ENCODE measurements at places on chromosomes 1 and 21. TPM values are rescaled to one million over a fixed set of nuclear protein-coding genes. Genes with fewer than 3 reads are reported as not detected.
A peak's percentile ranks its signal among the peaks of the same experiment; 100 is the strongest.

The LAD1 gene
- not detected for total RNA-seq

DNA sequence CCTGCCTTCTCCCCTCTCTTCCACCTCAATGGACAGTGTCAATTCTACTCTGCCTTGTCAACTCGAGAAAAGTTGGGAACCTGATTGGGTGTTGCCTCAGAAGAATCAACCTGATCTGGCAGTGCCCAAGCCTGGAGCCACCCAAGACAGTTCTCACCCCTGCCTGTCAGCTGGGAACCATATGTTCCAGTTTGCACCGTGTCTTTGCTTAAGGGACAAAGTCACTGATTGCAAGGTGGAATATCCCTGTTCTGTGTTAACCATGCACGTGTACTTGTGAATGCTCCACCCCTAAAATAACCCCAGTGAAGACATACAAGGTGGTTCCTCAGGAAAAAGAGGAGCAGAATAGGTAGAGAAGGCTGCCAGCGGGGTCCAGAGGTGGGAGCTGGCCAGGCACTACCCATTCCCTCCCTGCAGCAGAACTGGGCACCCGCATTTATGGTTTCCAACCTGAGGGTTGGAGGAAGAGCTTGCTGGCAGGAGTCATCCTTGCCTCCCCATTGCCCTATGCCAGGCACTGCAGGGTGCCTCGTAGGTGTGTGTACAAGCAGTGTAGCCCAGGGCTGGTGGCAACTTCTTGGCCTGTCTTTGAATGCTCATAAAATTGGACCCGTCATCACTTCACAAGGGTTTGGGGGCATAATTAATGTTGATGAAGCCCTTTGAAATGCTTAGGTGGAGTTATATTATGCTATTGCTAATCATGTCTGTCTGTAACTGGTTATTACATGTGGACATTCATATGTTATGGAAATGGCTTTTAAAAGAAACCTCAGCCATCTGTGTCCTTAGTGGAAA lies 11.3 kb downstream of the NIPAL3 start:
- peak overlapping the region; percentile 83 for H3K27ac ChIP-seq
- H3K4me3 ChIP-seq, result no peak overlapping the region
- H3K36me3 ChIP-seq, result peaks cover 11% of the 10 kb centered on the region
- no peak for DNase-seq

The NCF2 gene
- total RNA-seq, result 14.7 TPM

The DDR2 gene
- total RNA-seq, result 0.26 TPM

DNA sequence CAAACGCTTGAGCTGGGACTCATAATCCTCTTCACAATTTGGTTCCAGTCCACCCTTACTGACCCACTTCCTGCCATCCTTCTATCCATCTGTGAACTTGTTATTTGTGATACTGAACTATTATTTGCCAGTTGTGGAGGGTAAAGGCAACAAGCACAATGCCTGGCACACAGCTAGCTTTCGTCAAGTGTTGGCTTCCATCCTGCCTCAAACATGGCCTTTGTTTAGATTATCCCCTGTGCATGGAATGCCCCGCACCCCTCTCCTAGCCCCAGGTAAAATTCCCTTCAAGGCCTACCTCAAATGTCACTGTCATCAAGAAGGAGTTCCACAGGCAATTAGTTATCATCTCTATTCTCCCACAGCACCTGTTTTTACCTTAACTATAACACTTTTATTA lies 11.4 kb upstream of the CDCA8 start:
- no peak overlapping the region for H3K27ac ChIP-seq
- DNase-seq, result no peak
- H3K4me3 ChIP-seq, result no peak overlapping the region
- H3K27me3 ChIP-seq, result no peaks in the 10 kb centered on the region
- H3K4me1 ChIP-seq, result peaks cover 12% of the 10 kb centered on the region
- H3K36me3 ChIP-seq, result peaks cover 4% of the 10 kb centered on the region

The PRDX6 gene
- 125 TPM for total RNA-seq

DNA sequence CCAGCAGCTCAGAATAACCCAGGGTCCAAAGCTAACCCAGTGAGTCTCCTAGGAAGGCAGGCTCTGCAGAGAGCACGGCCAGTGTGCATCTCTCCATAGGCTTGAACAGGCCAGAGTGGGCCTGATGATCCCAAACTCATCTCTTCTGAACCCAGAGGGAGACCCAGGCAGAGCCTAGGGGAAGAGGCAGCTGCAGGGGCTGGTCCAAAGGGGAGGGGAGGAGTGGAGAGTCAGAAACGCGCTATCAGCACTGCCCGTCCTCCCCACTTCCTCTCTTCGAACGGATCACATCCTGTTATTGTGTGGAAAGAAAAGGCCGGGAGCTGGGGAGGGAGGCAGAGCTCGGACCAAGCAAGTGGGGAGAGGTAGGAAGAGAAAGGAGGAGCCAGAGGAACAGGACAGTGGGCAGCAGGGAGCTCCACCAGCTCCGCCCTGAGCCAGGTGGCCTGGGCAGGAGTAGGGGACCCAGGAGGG lies 20.2 kb downstream of the TAL1 start:
- peaks cover 32% of the 10 kb centered on the region for H3K27me3 ChIP-seq
- H3K27ac ChIP-seq, result no peak overlapping the region
- H3K4me3 ChIP-seq, result no peak overlapping the region
- DNase-seq, result no peak

- H3K27ac ChIP-seq, result no peak overlapping the region
- H3K27me3 ChIP-seq, result peaks cover 2% of the 10 kb centered on the region
- DNase-seq, result no peak
- H3K4me1 ChIP-seq, result peaks cover 8% of the 10 kb centered on the region
Measured at GRCh38 chr1:9231648-9232332, 2.8 kb upstream of the H6PD start.

The CELSR2 gene
- total RNA-seq, result 3.3 TPM

The SAMD13 gene
- total RNA-seq, result not detected

The PAPPA2 gene
- 0.17 TPM for total RNA-seq

DNA sequence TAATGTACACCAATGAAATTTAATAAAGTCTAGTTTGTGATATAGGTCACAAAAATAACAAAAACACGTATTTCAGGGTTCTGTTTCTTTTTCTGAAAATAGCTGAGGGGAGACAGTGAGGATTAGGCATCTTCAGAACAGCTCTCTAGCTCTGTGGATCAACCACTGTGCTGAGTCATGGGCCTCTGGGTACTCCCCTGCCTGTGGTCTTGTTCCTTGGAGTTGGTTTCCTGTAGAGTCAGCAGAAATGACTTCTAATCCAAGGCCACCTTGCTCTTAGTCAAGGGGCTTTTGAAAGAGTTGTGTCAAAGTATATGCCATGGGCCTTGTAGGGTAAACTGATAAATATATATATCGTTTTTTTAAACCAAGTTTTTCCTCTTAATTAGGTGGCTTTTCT lies 141.8 kb upstream of the ZRANB2 start:
- H3K27ac ChIP-seq, result no peak overlapping the region
- no peak for DNase-seq
- H3K27me3 ChIP-seq, result no peaks in the 10 kb centered on the region
- no peak overlapping the region for H3K4me3 ChIP-seq

- DNase-seq, result no peak
- H3K4me3 ChIP-seq, result no peak overlapping the region
- H3K27ac ChIP-seq, result no peak overlapping the region
Measured at GRCh38 chr1:80217377-80217986, 1211.0 kb upstream of the ADGRL4 start.

DNA sequence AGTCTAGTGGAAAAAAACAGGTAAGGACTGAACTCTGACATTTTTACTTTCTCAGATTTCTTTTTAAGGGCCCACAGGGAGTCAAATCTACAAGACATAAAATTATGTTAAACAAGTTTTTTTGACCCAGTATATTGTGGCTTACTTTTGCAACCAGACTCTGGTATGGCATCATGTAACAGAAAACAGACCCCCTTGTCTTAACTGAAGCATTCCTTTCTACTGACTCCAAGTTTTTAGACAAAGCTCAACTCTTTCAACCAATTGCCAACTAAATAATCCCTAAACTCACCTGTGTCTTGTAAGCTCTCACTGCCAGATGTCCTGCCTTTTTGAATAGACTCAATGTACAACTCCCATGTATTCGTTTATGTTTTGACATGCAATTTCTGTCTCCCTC lies 64.3 kb downstream of the FASLG start:
- DNase-seq, result no peak
- no peaks in the 10 kb centered on the region for H3K27me3 ChIP-seq
- no peak overlapping the region for H3K4me3 ChIP-seq
- no peak overlapping the region for H3K27ac ChIP-seq

DNA sequence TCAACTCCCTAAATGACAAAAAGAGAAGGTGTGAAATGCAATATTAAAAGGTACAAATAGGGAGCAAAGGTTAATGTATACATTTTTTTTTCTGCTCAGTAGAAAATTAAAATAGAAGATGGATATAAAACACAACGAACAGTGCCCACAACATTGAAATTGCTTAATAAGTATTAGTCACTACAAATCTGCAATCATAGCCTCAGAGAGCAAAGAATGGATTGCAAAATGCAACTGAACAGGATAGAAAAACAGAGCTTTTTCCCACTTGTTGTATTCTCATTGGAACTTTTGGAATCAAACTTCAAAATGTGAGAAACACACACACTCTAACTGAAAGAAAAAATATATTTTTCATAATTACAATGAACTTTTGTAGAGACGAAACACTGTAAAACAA lies 552.2 kb upstream of the NCAM2 start:
- no peak overlapping the region for H3K4me3 ChIP-seq
- no peak overlapping the region for H3K27ac ChIP-seq
- H3K27me3 ChIP-seq, result no peaks in the 10 kb centered on the region
- no peaks in the 10 kb centered on the region for H3K36me3 ChIP-seq
- H3K4me1 ChIP-seq, result no peaks in the 10 kb centered on the region

The PGM1 gene
- 11.7 TPM for total RNA-seq

DNA sequence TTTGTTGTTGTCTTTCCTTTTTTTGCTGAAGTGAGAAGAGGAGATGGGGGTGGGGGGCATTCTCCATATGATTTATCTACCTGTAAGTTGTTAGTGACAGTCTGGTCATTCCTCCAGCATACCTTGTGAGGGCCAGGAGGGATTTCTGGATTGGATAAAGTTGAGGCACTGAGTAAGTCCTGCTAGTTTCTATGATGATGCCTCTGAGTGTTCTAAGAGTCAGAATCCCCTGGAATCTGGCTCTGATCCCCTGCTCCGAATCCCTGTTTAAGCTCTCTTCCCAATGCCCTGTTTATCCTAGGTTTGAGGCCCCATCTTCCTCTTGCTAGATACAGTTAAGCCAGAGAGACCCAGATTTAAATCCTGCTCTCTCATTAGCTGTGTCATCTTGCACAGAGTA lies 83.2 kb upstream of the HOOK1 start:
- DNase-seq, result no peak
- H3K4me1 ChIP-seq, result peaks cover 8% of the 10 kb centered on the region
- H3K27ac ChIP-seq, result no peak overlapping the region
- no peak overlapping the region for H3K4me3 ChIP-seq

GRCh38 chr1:29639156-29639736 lies 402.9 kb downstream of the PTPRU start:
- no peaks in the 10 kb centered on the region for H3K36me3 ChIP-seq
- H3K4me1 ChIP-seq, result no peaks in the 10 kb centered on the region
- H3K4me3 ChIP-seq, result no peak overlapping the region
- H3K27me3 ChIP-seq, result peaks cover 52% of the 10 kb centered on the region

The MX1 gene
- total RNA-seq, result 58.6 TPM

DNA sequence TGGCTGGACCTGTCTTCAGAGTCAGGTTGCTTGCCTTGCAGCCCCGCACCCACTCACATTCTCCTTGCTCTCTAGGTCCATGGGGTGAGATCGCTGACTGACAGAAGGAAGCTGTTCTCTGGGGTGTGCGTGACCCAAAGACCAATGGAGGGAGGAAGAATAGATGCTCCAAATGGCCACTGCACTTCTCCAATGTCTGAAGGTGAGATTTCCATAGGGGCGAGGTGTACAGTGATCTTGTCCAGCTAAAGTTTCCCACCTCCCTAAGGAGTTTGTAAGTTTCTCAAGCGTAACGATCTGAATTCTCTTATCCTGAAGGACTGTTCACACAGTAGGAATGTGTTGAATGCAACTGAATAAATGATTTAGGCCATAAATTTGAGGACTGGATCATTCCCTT lies 211.9 kb upstream of the IRF2BP2 start:
- no peak for DNase-seq
- H3K36me3 ChIP-seq, result no peaks in the 10 kb centered on the region
- H3K4me1 ChIP-seq, result peaks cover 6% of the 10 kb centered on the region
- no peaks in the 10 kb centered on the region for H3K27me3 ChIP-seq
- H3K27ac ChIP-seq, result peak overlapping the region; percentile 14

The LRRC39 gene
- total RNA-seq, result 2.1 TPM

DNA sequence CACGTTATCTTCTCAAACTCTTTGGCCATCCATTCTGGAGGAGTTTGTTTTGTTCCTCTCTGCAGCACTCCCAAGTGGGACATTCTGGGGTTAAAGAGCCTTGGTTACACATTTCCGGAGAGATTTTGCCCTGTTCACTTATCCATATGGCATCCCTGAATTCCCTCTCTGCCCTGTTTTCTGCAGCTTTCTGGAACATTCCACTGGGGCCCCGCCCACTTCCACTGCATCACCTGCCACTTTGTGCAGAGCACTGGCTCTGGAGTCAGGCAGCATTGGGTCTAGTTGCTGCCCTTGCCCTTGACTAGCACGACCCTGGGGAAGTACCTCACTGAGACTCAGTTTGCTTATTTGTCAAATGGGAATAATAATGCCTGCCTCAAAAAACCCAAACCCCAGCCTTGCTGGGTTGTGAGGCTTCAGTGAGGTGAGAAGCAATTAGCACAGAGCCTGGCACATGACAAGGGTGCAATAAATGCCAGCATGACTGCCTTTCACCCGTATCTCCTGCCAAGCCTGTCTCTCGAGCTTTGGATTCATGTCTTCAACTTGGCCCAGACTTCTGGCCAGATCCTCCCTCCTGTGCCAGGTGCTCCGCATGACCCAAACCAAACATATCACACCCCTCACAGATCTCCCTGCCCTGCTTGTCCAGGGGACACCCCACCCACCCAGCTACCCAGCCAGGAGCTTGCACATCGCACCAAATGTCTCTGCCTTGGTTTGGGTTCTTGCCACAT lies 38.3 kb downstream of the IL6R start:
- peaks cover 17% of the 10 kb centered on the region for H3K36me3 ChIP-seq
- peak overlapping the region; percentile 47 for H3K27ac ChIP-seq
- no peak overlapping the region for H3K4me3 ChIP-seq
- DNase-seq, result no peak
- peaks cover 44% of the 10 kb centered on the region for H3K4me1 ChIP-seq

DNA sequence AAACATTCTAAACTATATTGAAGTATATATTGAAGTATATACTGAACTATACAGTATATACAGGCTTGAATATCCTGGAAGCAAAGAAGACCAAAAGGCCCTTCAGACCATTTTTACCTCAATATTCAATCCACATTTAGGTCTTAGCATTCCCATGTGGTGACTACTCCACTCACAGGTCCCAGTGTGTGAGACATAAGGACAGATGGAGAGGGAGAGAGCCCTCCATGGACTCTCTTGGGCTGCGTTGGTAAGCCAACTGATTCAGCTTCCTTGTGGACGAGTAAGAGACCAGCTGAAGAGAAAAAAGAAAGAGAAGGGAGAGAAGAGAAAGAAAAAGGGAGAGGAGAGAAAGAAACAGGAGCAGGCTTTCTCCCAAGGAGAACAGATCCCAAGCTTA lies 37.3 kb upstream of the ZRANB2 start:
- H3K27ac ChIP-seq, result no peak overlapping the region
- H3K4me3 ChIP-seq, result no peak overlapping the region
- DNase-seq, result no peak
- peaks cover 2% of the 10 kb centered on the region for H3K36me3 ChIP-seq
- no peaks in the 10 kb centered on the region for H3K27me3 ChIP-seq

GRCh38 chr21:34598931-34599400 lies 15.9 kb downstream of the RCAN1 start:
- H3K27ac ChIP-seq, result no peak overlapping the region
- DNase-seq, result no peak
- H3K36me3 ChIP-seq, result peaks cover 4% of the 10 kb centered on the region
- no peaks in the 10 kb centered on the region for H3K27me3 ChIP-seq
- H3K4me1 ChIP-seq, result peaks cover 4% of the 10 kb centered on the region
